ENCODE measurements at places on chromosomes 11 and 22.
A peak's percentile ranks its signal among the peaks of the same experiment; 100 is the strongest.

DNA sequence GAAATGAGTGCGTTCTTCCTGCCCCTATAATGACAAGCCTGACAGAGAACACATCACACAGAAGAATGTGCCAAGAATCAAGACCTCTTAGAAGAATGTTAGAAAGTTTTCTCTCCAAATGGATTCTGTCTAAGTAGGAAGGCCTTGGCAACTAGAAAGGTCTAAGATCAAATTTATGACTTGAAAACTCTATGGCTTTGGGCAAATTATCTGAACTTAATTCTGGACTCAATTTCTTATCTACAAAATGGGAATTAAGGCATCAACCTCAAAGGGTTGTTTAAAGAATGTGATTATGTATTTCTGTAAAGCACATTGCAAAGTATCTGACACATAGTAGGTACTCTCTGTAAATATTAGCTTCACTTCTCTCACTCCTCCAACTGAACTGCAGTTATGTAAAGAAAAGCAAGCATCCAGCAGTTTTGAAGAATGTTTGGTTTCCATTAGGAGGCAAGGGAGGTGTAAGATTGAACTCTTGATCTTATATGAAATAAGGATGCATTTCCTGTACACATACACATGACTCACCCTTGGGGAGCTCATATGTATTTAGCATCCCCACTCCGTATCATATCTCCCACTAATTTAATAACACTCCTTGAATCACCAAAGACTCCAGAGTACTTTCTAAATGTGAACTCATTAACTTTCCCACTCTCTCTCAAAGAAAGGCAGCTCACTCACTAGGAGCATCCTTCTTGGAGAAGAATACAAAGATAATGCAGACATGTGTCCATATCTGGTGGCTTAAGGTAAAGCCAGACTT, 77.6 kb downstream of the ETS1 start:
- DNase-seq, result no peak

DNA sequence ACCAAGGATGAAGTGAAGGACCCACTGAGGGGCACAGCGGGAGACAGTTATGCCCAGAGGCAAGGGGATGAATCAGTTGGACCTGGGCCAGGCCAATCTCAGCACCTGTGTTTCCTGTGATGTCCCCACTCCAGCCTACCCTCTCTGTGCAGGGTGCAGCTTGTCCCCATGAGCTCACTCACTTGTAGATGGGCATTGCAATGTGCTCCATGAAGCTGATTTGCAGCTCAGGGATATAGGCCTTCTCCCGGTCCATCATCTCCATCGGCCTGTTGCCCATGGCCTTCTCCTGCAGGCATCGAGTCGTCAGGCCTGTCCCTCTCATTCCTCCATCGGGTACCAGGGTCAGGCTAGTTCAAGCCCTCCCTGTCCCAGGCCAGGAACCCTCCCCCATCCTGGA, 96.2 kb downstream of the PDE2A start:
- DNase-seq, result no peak

DNA sequence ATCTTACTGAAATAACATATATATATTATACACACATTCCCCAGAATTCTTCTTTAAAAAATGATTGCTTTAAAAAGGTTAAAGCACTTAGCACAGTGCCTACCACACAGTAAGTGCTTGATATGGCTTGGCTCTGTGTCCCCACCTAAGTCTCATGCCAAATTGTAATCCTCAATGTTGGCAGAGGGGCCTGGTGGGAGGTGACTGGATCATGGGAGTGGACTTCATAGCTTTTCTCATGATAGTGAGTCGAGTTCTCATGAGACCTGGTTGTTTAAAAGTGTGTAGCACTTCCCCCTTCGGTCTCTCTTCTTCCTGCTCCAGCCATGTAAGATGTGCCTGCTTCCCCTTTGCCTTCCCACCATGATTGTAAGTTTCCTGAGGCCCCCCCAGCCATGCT, 6.2 kb downstream of the CRYAB start:
- DNase-seq, result no peak

DNA sequence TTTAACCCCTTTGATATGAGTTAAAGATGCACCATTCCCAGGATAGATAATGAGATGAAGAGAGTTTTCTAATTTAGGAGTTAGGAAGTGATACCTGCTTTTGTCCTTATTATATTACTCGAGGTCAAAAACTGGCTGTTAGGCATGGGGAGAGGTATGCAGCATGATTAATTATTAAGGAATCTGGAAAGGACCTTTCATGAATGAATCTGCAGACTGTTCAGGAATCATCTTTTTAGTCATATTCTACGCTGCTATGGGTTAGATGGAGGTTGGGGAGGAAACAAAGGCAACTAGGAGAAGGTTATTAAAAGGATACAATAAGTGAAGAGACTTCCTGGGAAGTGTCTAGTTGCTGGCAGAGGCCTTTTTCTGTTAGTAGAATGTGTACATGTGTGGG, 492.4 kb upstream of the CCDC90B start:
- no peak for DNase-seq

- DNase-seq, result no peak
Observed at GRCh38 chr11:72780296-72781062, 13.4 kb downstream of the STARD10 start.

DNA sequence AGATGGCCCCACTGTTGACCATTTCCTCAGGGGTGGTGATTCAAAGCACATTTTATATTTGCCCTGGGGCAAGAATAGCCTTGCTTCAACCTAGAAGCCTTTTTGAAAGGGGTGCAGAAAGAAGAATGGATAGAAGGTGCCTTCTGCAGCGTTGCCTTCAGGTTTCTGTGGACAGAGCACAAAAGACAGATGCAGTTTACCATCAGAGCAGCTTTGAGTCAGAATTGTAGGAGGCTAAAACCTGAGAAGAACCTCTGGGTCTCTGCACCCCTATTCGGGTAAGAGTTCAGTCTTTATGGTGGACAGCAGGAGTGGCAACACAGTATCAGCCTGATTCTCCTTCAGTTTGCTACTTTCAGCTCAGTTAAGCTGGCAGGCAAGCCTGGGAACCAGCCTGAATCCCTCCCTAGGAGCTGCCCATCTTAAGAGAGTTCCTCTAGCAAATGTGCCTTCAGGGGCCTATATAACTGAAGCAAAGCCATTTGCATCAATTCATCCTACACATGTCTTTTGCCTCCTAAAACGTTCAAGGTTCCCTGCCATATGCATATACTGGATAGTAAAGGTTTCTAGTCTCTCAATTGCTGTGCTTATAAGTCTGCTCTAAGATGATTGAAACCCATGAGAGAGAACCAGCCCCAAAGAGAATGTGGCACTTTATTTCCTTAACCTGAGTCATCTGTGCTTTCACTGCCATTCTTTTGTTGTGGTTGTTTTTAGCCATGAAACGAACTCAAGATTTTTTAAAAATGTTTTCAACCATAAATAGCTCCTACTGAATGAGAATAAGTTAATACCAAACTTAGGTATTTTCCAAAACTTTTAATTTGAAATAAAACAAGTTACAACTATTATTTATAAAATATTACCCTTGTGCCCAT, 123.0 kb downstream of the TRIM44 start:
- no peak for DNase-seq

GRCh38 chr11:37407461-37407860, 809.4 kb upstream of the RAG2 start:
- DNase-seq, result no peak

DNA sequence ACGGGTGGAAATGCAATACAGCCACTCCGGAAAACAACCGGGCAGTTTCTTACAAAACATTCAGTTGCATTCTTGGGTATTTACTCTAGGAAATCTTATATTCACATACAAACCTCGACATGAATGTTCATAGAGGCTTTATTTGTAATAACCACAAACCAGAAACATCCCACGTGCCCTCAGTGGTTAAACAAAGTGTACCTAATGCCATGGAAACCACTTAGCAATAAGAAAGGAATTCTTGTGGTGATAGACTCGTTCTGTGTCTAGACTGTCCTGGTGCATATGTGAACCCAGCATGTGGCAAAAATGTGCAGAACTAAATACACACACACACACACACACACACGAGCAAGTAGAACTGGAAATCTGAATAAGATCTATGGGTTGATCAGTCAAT, 1073.3 kb downstream of the TBC1D22A start:
- DNase-seq, result peak; percentile 18

GRCh38 chr22:41681616-41682015, 7.1 kb downstream of the SNU13 start:
- no peak for DNase-seq

GRCh38 chr11:133659538-133660201, 127.4 kb upstream of the OPCML start:
- DNase-seq, result no peak

DNA sequence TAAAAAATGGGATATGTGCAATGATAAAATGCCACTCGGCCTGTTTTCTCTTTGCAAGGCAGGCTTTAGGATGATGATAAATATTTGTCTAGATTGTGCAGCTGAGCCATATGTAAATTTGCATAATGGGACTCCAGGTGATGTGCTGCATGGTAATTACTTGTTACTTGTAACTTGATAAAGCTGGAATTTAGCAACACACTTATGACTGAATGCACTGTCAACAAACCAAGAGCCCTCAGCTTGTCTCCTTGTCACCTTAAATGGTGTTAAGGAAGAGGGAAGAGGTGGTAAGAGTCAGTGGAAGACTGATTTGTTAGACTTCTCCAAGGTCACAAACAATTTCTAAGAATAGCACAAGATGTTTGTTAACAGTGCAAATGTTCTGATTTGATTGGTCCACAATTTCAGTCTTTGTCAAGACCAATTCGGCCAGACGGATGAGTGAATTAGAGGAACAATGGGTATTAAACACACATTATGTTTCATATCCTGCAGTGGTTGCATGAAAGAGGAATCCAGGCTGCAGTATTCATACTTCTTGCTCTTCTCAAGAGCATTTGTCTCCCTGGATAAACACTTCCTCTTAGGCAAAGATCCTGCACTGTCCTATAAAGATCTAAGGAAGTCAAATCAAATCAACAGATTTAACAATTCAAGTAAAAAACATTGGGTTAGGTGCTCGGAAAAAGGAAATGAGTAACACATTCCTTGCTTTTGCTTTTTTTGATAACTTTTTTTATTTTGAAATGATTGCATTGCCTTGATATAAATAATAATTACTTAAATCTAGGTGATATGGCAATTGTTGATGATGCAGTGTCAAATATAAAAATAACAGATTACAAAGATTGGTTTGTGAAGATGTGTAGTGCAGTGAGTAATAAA, 448.3 kb upstream of the DDI1 start:
- DNase-seq, result no peak

DNA sequence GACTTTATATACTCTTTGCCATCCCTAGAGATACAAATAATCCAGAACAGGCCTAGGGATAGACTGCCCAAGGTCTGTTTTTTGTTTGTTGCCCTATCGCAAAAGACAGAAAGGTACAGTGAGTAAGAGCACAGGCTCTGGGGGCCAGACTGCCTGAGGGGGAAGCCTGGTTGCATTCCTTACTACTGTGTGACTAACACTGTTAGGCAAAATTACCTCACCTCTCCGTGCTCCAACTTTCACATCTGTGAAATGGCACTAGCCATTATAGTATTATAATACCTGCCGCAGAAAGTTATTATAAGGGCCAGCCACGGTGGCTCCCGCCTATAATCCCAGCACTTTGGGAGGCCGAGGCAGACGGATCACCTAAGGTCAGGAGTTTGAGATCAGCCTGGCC, 14.5 kb downstream of the SLC35F2 start:
- DNase-seq, result no peak

GRCh38 chr11:116742104-116742503, 30.7 kb downstream of the BUD13 start:
- no peak for DNase-seq

- no peak for DNase-seq
Observed at GRCh38 chr11:67666303-67666645, 8.1 kb downstream of the ALDH3B2 start.

Data from HCT116 (cell line).